ENCODE measurements at places on chromosomes 4 and X.

- DNase-seq = no peak
Observed at GRCh38 chrX:100643212-100643611, 787 bp upstream of the SRPX2 start.

DNA sequence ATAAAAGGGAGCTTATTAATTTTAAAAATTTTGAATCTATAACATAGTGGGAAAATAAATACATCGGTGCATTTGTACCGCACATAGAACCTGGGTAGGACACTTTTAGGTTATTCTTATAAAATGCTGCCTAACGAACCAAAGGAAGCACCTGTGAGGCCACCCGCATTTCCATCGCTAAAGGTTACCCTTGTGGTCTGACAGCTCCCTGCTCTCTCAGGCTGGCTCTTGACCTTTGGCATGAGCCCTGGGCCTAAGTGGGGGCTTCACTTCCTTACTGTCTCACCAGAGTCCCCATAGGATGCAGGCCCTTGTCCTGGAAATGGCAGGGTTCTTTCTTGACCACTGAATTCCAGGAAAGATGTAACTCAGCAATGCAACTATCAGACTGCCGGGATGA is 46.0 kb downstream of the HADH start:
- DNase-seq = no peak

DNA sequence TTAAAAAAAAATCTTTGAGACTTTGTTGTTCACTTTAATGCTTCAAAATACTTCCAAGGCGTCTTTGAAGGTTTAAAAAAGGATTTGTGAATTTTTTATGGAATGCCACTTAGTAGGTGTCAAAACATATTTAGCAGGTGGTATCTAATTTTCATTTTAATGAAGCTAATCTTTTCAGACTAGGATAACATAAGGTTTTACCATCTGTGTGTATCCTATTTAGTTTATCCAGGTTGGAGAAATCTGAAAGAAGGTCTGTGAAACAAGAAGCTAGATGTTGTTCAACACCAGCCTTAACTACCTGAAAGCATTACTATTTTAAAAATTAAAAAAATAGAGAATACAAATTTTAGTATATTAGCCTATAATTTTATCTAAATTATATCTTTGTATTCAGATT is 193.4 kb downstream of the GRID2 start:
- DNase-seq = no peak

DNA sequence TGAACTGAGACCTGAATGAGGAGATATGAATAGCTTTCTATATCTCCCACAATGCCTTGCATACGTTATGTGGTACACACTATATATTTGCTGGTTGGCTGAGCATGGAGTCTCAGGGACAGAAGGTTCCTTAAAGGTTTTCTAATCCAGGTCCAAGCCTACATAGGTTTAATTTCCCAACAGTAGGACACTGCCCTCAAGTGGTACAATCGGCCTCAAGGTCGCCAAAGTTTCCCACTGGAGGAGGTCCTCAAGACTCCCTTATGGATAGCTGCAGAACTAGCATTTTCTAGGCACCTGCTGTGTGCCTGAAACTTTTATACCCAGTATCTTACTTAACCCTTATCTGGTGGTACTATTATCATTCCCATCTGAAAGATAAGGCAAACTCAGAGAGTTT is 21.0 kb upstream of the EFNB1 start:
- DNase-seq = no peak

DNA sequence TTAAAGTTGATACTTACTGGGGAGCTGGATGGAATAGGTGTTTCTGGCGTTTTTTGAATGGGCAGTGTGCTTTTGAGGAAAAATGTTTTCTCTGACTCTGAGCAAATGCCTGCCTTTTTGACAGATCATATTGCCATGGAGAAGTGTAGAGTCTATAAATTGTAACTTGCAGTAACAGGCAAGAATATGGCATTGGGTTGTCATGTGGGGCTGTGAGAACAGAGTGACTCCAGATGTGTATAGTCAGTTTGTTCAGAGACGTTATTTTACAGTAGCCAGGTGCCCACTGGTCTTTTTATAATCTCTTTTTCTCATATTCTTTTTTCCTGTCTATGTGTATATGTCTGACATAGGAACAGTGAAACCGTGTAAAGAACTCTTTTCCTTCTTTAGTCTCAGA is 40.8 kb downstream of the RAPGEF2 start:
- no peak for DNase-seq

- DNase-seq = no peak
Observed at GRCh38 chr4:57053508-57053907, 56.7 kb downstream of the IGFBP7 start.

DNA sequence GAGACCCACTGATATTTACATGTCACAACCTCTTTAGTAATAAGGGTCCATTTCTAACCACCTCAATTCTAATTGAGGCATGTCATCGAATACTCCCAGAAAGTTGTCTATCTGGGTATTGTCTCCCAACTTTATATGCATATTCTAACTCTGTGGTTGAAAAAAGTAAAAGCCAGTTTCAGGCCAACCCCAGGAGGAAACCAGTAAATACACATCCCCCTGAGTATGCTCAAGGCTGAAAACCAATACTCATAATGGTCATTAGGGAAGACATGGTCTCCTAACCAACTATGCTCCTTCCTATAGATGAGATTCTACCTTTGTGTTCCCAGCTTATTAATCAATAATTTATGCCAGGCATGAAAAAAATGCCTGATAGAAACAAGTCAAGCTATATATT is 96.6 kb downstream of the SH3KBP1 start:
- DNase-seq = no peak

DNA sequence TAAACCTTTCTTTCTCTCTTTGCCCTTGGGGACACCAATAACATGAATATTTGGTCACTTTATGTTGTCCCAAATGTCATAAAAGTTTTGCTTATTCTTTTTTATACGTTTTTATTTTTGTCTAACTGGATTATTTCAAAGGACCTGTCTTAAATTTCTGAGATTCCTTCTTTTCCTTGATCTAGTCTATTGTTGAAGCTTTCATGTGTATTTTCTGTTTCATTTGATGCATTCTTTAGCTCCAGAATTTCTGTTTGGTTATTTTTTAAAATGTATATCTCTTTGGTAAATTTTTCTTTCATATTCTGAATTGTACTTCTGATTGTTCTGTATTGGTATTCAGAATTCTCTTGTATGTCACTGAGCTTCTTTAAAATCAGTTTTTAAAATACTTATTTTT is 88.3 kb downstream of the PTCHD1 start:
- no peak for DNase-seq

- DNase-seq = no peak
Observed at GRCh38 chr4:54277691-54278090, 48.6 kb downstream of the PDGFRA start.

- no peak for DNase-seq
Observed at GRCh38 chr4:142565771-142566170, 280.3 kb downstream of the INPP4B start.

GRCh38 chr4:185598846-185599552 is 63.7 kb upstream of the PDLIM3 start:
- no peak for DNase-seq

DNA sequence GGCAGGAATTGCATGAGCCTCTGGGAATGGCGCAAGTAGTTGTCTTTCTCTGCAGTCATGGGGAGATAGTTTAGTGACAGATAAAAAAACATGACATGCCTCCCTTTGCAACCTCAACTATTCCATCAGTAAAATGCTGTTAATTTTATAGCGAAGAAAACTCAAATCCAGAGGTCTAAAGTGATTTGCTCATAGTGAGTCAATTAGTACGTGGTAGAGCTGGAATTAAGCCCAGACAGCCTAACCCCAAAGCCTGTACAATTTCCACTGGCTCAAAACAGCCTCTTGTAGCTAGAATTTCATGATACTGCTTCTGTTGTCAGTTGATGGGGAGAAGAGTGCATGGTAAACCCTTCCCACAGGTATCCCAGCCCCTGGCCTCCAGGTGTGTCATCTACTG is 81.3 kb upstream of the TRPC5 start:
- DNase-seq = no peak

GRCh38 chr4:98838977-98839618 is 89.8 kb downstream of the EIF4E start:
- no peak for DNase-seq

DNA sequence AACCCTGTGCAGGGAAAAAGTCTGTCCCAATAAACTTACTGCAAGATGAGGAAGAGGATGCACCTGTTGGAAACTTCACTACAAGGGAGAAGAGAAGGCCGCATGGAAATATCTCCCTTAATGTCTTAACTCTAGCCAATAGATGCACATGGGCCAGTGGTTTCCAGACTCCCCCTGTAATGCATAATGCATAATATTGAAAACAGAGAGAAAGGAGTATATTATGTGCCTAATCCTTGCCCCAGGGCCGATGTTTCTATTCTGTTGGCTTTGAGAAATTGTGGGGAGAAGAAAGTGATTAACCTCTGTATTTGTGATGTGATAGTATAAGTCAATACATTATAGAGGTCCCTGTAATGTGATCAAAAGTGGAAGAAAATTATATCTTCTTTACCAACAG is 37.2 kb downstream of the INTS12 start:
- DNase-seq = no peak

- DNase-seq = no peak
Observed at GRCh38 chr4:6313216-6313615, 43.6 kb downstream of the WFS1 start.

DNA sequence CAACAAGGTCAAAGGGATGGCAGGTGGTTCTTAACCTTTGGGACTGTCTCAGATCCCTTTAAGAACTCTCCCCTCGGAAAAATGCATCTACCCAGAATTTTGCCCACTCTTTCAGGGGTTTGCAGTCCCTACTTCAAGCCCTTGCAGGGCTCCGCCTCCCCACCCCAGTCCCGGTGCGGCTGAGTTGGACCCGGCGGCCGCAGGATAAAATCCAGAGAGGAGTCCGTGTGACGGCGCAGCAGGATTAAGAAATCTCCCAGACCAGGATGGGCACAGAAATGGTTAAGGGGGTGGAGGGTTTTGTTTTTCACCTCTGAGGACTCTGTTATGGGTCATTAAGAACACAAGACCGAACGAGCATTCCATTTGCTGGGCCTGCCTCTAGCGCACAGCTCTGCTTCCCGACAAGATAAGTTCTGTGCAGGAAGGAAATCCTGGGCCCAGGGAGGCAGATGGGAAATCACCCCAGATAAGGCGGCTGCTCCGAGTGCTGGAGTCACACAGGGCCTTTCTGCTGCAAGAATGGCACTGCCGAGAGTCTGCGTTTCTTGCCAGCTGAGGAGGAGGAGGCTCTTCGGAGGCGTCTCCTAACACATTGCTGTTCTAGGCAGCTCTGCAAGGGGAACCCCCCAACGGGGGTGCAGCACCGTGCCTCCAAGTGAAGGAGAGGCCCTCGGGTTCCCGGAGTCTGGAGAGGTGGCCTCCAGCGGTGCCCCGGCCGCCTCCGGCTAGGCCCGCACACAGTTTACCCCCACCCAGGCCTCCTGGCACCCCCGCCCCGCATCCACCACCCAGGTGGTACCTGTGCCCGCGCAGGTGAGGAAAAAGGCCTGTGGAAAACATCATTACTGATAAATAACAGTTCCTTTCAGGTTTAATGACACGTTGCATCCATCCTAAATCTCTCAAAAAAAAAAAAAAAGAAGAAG is 277.6 kb downstream of the BCOR start:
- no peak for DNase-seq

DNA sequence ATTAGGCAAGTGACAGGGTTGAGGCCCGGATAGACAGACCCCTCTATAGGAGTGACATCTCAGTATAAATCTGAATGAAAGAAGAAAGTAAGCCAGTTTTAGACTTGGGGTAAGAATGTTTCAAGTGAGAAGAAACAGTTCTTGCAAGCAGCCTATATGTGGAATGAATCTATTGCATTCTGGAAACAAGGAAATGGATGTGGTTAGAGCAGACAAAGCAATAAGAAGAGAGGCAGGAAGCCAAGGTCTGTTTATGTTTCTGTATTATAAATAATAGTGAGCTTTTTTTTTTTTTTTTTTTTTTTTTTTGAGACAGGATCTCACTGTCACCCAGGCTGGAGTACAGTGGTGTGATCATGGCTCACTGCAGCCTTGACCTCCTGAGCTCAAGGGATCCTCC is 255.8 kb downstream of the UNC5C start:
- no peak for DNase-seq

GRCh38 chr4:15521442-15522039 is 51.9 kb downstream of the CC2D2A start:
- DNase-seq = no peak

DNA sequence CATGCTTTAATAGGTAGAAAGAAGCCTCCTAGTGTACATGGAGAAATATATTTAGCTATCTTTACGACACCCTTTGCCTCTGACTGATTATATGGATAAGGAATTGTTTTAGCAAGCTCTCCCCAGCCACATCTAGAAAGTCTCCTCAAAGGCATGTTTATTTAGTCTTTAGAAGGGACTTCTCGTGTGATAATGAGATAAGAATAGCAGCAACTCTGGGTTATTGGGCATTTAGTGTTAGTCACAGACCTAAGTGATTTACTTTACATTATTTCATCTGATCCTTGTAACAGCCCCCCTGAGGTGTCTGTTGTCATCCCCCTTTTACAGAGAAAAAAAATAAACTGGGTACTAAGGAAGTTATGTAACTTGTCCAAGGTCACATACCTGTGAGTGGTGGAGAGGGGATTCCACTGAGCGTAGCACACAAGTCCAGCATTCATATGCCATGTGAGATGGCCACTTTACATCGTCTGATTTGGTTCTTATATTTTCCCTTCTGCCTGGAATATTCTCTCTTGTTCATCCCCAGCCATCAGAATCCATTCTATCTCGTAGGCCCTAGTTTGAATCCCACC is 77.7 kb downstream of the TSPAN7 start:
- no peak for DNase-seq
